Mesenteric fat pad (tissue), 1 donor: ENCODE measurements at places on chromosomes 5 and 9.
A peak's percentile ranks its signal among the peaks of the same experiment; 100 is the strongest.

DNA sequence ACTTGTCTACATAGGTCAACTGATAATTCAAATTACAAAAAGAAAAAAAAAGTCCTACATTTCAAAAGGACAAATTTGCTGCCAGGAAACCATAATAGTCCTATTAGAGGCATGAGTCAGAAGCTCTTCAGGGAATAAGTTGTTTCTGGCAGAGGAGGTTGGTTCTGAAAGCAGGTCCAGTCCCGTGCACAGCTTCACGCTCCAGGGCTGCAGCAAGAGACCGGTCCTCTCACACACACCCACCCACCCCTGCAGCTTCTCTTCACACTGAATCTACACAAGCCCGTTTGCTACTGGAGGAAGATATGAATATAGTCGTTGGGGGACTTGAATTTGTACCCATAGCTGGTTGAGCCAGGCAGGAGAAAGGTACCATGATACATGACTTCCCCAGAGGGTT, 36.9 kb upstream of the SLC1A3 start:
- DNase-seq: no peak

DNA sequence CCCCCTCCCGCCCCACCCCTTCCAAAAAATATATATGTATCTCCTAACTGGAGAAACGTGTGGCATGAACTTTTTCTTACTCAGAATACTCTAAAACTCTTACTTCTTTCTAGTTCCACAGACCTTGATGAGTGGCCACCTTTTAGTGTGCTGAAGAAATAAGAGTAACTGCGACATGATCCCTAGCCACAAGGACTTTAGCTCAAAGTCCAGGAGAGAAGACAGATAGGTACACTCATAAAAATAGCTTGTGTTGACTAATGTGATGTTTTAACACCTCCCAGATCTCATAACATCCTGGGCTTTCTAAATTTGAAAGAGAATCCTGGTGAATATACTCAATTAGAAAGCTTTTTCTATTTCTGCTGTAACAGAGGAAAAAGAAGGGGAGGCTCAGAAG, 1005.0 kb upstream of the DMAC1 start:
- DNase-seq: no peak

GRCh38 chr5:107887166-107887943, 216.6 kb upstream of the EFNA5 start:
- DNase-seq: no peak

DNA sequence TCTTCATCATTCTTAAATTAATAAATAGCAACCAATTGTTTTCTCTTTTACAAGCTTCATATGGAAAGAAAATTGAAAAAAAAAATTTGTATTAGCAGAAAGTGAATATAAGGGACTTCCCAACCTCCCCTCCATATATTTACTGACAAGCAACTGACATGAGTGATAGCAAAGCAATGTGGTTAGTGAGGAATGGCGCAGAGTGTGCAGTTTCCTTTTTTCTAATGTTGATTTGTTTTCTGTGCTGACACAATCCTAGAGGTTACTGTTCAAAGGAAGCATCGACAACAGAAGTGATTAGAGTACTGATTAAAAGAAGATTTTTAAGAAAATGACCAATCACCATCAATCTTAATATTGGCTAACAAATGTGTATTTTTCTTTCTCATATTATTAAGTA, 1.7 kb upstream of the PTGER4 start:
- no peak for DNase-seq

GRCh38 chr9:132071847-132072507, 7.7 kb downstream of the MED27 start:
- DNase-seq: no peak

- no peak for DNase-seq
These were observed 61.9 kb upstream of the JAK2 start for GRCh38 chr9:4923141-4923540.

GRCh38 chr9:89919171-89919681, 314.4 kb downstream of the GADD45G start:
- peak; percentile 57 for DNase-seq

- no peak for DNase-seq
These were observed 28.0 kb downstream of the MARCHF3 start for GRCh38 chr5:127002390-127002789.

GRCh38 chr5:129945028-129945427, 40.8 kb downstream of the CHSY3 start:
- no peak for DNase-seq

DNA sequence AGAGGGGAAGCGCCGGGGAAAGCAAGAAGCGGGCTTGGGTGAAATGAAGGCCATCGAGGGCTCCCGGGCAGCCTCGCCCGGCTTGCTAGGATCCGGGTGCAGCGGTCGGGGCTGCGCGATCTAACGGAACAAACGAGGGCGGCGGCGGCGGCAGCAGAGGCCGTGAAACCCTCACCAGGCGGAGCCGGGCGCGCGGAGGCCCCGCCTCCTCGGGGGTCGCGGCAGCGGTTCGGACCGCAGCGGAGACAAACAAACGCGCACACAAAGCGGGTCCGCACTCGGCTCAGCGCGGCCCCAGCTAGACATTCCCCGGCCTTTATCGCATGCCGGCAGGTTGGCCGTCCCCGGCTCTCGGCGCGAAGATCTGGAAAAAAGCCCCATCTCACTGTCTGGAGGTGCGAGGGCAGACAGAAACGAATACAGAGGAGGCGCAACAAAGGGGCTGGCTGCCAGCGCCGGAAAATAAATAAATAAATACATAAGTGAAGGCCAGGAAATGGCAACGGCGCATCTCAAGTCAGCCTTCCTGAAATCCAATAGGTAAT, 10.5 kb upstream of the TRIM36 start:
- DNase-seq: no peak

DNA sequence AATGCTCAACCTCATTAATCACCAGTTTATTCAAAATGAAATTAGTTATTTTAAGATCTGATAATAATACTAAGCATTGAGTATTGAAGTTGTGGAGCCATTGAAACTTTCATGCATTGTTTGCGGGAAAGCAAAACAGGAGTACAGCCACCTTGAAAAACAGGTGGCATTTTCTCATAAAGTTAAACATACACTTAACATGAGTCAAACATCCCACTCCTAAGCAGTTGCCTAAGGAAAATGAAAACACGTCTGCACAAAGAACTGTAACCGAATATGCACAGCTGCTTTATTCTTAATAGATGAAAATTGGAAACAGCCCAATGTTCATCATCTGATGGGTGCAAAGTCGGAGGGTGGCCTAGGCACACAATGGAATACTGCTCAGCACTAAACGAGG, 177.3 kb downstream of the IRX2 start:
- DNase-seq: no peak

GRCh38 chr5:23014266-23014665, 161.1 kb upstream of the CDH12 start:
- DNase-seq: no peak

- no peak for DNase-seq
These were observed 139.3 kb upstream of the PLCXD3 start for GRCh38 chr5:41649659-41650058.

DNA sequence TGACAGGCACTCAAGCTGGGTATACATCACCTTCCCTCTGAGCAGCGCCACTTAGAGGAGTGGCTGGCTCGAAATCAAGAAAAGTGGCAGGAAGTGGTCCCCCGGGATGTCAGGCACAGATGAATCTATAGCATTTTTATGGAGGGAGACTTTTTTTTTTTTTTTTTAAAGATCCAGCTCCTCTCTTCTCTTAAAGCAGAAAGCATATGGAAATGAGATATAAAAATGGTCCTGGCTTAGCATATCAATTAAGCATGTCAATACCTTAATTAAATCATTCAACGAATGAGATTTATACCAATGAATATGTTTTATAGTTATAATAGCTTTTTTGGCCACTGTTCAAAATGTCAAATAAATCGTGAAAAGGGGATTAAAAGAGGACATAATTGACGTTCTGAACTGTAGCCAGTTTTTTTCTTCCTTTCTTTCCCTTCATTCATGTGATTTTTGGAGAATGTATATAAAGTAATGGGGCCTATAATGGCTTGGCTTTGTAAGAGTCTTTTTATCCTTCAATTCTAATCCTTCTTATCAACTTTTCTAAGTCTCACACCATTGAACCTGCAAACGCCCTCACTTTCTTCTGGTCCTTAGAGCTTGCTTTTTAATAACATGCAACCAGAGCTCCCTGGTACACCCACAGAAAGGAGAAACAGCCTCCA, 319.2 kb upstream of the PANK3 start:
- DNase-seq: no peak

DNA sequence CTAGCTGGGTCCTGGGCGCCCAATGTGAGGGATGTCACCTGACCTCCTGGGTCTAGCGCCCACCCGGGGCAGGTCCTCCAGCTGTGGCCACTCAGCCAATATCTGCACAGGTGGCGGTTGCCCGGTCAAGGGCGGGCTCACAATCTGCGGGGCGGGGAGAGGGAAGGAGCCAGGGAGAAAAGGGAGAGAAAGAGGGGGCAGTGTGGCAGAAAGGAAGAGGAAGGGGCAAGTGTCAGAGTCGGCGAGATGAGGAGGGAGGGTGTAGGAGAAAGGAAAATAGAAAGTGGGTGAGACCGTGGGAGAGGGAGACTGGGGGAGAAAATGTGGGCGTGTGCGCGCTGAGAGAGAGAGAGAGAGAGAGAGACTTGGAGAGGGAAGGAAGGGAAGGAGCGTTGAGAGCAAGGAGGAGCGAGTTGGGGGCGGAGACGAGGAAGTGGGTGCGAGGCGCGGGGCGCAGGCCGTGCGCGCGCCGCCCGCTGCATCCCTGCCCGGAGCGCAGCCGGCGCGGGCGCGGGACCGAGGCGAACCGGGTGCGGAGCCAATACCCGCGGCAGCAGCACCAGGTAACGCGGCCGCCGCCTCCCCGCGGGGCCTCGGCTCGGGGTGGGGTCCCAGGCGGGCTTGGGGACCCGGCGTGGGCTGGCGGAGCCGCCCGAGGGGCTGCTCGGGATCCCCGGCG, at the start of gene HRH2:
Gene HRH2 (plus strand): TSS at position 479 of the 679 bp plus-strand sequence. CDS start 25,163 bp downstream, outside the sequence.
- DNase-seq: peak; percentile 89

DNA sequence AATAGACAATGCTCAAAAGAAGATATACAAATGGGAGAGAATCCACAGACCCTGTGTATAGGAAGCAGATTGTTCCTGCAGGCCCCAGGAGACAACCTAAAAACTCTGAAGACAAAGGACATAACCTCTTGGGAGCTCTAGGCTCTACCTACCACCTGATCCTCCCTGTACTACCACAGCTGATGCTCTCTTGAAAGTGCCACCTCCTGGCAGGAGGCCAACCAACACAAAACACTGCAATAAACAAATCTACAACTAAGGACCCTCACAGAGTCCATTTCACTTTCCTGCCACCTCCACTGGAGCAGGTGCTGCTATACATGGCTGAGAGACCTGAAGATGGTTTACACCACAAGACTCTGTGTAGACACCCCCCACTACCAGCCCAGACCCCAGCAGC, 49.0 kb downstream of the STARD4 start:
- DNase-seq: no peak

GRCh38 chr5:172413601-172414171, 40.6 kb downstream of the SH3PXD2B start:
- no peak for DNase-seq

DNA sequence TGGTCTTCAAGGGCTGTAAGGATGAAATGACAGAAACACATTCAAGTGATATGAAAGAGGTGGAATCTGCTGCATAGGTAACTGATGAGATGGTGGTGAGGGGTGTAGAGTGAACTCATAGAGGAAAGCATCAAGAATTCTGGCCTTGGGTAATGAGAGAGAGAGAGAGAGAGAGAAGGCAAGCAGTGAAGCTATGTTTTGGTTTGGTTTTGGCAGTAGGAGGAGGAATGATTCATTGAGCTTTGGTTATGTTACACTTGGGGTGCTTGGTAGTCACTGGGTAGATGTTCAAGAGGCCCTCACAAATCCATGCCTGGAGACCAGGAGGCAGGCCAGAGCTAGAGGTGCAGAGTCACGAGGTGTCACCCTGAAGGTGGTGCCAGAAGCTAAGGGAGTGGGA, 89.5 kb downstream of the EGFLAM start:
- DNase-seq: no peak

GRCh38 chr5:79791843-79792242, 102.2 kb downstream of the CMYA5 start:
- DNase-seq: no peak
